Urinary bladder (tissue), 4 donors: ENCODE measurements at places on chromosomes 11 and 22.

DNA sequence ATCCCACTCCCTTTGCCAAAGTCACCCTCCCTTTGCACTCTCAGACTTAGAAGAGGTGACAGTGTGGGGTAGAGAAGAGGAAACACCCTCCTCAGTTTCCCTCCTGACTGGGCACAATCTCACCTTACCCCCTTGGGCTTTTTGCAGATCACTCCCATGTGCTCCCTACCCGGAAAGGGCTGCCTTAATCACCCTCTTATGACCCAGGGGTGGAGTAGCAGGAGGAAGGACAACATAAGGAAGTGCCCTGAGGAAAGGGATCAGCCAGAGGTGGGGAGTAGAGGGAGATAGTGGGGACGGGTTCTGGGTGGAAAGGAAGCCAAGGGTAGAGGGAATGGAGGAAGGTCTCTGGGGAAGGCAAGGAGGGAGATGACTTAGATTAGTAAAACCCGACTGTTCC is 52.0 kb downstream of the NRXN2 start:
- DNase-seq, result no peak

GRCh38 chr22:24523873-24524272 is 28.7 kb downstream of the UPB1 start:
- no peak for DNase-seq

DNA sequence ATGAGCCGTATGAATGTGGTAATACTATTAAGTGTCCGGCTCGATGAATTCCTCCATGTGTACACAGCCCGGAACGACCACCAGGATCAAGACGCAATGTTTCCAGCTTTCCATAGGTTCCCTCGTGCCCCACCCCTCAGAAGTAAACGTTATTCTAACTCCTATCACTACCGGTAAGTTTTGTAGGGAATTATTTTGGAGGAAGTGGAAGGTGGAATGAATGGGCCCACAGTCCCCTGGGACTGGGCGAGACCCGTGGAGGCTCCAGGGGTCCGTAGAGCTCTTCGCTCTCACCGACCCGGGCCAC is 720 bp upstream of the FAR1 start:
- no peak for DNase-seq

GRCh38 chr11:2711161-2711560 is 11.4 kb upstream of the KCNQ1OT1 start:
- no peak for DNase-seq

DNA sequence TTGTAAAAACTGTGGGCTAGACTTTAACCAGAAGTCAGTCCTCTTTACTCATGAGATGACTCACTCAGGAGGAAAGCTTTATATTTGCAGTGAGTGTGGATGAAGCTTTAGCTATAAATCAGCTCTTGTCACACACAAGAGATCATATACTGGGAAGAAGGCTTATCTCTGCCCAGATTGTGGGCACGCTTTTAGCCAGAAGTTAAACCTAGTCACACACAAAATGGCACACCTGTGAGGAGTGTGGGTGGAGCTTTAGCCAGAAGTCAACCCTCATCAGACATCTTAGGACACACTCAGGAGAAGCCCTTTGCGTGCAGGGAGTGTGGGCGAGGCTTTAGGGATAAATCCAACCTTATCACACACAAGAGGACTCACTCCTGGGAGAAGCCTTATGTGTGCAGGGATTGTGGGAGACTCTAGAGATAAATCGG is 706.9 kb upstream of the LUZP2 start:
- no peak for DNase-seq
